Activated CD4-positive, CD25-positive, alpha-beta regulatory T cell treated with anti-CD3 and anti-CD28 coated beads, Interleukin-2, amount 50 U/mL, for 24 hours (primary cell): ENCODE measurements at places on chromosomes 5 and 9.

DNA sequence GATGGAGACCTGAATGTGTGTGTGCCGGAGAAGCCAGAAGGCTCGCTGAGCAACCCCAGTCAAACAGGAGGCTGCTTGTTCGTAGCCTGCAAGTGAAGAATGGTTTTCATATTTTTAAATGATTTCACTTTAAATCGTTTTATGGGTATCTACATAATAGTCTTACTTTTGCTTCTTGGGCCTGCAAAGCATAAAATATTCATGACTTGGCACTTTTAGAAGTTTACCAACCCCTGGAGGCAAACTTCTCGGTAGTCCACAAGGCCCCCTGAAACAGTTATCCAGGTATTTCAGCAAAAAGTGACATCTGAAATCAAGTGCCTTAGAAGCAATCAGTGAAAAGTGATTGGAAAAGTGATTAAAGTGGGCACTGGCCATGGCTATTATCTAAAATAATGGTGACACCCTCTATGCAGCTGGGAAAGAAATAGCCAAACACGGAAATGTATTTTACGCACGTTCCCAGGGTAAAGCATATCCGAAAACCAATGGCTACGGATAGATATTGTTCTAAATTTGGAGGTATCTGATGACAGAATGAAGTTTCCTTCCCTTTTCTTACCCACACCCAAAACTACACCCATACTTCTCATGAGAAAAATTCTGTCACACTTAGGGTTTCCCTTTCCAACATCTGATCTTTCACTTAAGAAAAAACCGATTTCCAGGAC lies 39.0 kb downstream of the RAPGEF1 start:
- no peak for ATAC-seq

DNA sequence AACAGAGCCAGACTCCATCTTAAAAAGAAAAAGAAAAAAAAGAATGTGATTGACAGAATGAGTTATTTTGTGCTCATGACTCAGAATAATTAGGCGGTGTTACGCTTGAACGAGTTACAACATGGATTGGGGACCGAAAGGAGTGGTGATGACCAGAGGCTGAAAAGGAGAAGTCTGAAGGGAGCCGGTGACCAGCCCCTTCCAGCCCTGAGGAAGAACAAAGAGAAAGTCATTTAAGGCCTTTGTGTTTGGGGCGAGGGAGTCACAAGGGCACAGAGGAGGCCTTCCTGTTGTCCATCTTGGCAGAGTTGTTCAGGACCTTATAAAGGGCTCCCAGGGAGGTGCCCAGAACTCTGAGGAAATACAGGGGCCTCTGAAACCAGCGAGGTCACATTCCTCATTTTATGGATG lies 131.6 kb downstream of the GOLPH3 start:
- ATAC-seq, result no peak

GRCh38 chr5:146620031-146620668 lies 104.2 kb upstream of the GPR151 start:
- no peak for ATAC-seq

- ATAC-seq, result peak; percentile 38
These were observed 43.0 kb upstream of the GNAQ start for GRCh38 chr9:78074385-78075291.

GRCh38 chr5:123610209-123610608 lies 98.2 kb downstream of the CSNK1G3 start:
- no peak for ATAC-seq

DNA sequence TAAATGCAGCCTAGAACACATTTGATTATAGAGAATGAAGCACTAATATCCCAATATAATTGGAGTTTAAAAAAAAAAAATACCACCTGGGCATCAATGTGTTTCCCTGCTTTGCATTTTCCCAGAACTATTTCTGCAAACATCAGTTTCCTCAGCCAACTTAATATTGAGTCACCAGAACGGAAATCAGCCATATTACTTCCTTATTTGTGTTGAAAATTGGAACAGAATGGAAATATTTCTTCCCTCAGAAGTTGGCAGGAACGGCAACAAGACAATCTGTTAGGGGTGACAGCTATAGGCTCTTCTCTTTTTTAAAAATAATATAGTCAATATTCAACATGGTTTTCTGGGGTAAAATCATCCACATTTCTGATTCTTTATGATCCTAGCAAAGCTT lies 4.0 kb downstream of the MFAP3 start:
- no peak for ATAC-seq

GRCh38 chr5:56088967-56089829 lies 94.4 kb upstream of the IL6ST start:
- peak; percentile 77 for ATAC-seq
